NCI-H2029 treated with DMSO at 0.1 percent for 48 hours (cell line): ENCODE measurements at places on chromosomes 5 and 9.

DNA sequence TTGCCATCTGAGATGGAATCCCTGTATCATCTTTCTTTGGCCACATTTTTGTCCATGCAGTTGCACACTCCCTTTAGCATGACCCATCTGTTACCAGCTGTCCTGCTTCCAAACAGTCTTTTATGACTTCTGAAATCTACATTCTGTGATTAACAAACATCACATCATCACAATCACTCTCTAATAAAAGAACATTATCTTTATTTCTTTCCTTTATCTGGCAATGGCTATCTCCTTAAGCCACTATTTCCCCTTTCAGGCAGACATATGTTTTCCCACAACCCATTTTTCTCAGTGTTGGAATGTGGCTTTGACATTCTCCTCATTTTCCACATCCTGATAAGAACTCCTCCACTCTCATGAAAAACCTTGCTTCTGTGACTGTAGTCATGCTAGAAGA, 141.0 kb downstream of the ST8SIA4 start:
- no peak for DNase-seq

- no peak for DNase-seq
Measured at GRCh38 chr5:168042284-168043068, 249.0 kb upstream of the WWC1 start.

DNA sequence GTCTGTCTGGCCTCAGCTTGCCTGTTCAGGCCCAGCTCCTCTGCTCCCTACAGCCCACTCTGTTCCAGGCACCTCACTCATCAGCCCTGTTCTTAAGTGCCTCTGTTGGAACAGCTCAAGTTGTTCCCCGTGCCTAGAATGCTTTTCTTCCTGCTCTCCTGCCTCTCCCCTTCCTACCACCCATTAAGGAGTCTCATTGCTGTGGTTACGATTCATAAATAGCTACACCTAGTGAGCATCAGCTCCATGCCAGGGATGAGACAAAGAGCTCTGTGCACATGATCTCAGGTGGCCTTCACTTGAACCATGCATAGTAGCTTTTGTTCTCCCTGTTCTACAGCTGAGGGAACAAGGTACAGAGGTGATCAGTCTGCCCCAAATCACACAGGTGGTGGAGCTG, 54.3 kb downstream of the PSD2 start:
- peak; percentile 83 for DNase-seq

DNA sequence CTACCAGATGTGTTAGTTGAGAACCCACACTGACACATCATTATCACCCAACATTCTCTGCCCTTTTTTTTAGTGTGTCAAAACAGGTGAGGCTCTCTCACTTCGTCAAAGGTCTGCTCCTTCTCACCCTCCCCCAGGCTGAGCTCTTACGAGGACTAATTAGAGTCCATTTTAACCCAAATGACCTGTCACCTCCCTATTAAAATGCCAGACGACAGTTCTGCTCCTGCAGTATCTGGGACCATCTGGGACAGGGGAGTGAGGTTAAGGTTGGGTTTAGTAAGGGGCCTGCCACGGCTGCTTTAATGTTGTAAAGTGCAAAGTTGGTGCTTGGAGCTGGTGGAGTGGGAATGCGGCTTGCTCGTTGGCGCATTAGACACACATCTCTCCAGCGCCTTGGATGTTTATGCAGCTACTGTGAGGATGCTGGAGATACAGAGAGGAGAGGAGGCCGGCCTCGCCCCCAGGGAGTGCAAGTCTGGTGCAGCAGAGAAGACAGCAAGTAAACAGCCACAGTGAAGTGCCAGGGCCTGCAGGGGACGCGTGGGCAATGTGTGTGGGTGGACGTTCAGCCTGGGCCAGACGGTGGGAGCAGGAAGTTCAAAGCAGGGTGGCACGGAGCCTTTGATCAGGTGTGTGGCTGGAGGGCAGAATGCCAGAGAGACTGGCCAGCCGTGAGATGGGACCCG, 96.2 kb downstream of the C9orf50 start:
- DNase-seq: no peak

GRCh38 chr9:104923289-104923688, 4.7 kb downstream of the ABCA1 start:
- DNase-seq: no peak

- no peak for DNase-seq
Measured at GRCh38 chr5:73603998-73604397, 22.0 kb upstream of the ARHGEF28 start.

DNA sequence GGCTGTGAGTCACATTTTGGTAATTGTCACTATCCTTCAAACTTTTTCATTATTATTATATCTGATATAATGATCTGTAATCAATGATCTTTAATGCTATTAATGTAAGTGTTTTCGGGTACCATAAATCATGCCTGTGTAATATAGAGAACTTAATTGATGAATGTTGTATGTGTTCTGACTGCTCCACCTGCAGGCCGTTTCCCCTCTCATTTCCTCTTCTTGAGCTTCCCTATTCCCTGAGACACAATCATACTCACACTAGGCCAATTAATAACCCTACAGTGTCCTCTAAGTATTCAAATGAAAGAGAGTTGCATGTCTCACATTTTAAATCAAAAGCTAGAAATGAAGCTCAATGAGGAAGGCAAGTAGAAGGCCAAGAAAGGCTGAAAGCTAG, 420.9 kb upstream of the SGCD start:
- no peak for DNase-seq

DNA sequence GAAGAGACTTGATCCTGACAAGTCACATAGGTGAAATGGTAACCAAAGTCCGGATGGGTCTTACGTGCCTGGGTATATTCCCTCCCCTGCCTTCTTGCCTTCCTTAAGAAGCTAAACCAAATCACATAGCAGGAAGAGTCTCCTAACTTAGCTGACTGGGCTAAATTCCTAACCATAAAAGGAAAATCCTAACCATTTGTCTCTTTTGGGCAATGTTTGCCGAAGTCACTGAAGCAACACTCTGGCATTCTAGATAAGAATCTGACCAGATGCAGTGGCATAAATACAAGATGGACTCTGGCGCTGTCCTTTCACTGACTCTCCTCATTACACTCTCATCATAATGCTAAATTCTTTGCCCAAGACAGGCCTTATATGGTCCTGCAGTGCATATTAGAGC, 625.5 kb upstream of the RORB start:
- no peak for DNase-seq

DNA sequence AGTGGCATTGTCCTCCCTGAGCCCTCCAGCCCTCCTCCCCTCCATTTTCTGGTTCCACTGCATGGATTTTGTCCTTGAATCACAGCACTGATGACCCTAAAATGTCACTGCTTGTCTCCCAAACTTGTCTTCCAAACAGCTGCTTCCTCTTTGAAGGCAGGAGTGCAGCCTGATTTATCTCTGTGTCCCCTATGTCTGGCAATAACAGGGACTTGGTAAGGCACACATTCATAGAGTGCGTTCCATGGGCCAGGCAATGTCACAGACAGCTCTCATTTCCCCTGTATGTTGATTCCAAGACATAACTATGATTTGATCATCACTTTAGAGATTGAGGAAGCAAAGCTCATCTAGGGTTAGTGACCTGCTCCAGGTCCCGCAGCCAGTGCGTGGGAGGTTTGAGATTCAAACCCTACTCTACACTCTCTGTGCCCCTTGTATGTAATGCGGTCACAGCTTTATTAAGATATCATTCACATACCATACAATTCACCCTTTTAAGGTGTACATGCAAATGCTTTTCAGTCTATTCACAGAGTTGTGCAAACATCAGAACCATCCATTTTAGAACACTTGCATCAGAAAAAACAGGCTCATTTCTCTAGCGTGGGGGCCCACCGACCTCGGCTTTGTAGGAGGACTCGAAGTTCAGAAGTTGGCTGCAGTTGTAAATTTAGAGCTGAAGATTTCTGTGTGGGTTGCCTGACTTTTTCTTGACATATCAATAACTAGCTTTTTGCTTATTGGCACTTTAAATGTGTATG, 28.4 kb upstream of the BOD1 start:
- no peak for DNase-seq

GRCh38 chr5:16539169-16539666, 73.6 kb upstream of the ZNF622 start:
- DNase-seq: no peak

- no peak for DNase-seq
Measured at GRCh38 chr9:126531035-126531571, 82.6 kb upstream of the LMX1B start.

GRCh38 chr5:62954578-62954977, 376.0 kb downstream of the LRRC70 start:
- DNase-seq: no peak

GRCh38 chr5:172959824-172960799, 888 bp downstream of the RPL26L1 start:
- no peak for DNase-seq

DNA sequence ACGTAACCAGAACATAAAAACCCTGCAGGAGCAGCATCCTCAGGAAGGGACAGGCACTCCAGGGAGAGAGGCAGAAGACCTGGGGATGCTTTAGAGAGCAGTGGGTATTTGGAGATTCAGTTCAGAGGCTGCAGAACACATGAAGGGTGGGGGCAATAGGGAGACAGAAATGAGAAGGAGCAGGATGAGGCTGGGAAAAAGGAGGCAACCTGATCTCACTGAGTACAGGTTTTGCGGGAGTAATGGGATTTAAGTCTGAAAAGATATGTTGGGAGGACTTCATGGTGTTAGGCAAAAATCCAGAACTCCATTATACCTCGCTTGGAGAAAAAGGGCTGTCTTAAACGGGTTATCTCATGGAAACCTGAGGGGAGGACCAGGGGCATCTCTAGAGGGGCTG, 41.3 kb upstream of the GARNL3 start:
- no peak for DNase-seq

DNA sequence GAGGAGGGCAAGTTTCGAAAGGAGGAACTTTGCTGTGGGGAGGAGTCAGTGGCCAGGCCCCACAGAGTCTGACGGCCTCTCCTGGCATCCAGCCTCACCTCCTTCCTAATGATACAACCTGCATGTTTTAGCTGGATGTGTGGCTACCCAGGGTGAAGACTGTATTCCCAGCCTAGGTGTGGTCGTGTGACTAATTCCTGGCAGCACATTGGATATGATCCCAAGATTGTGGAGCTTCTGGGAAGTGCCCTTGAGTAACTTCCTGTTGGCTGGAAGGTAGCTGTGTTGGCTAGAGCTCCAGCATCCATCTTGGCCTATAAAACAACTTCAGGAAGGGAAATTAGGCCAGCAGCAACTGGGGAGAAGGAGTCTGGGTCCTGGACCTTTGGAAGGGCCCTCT, 19.0 kb upstream of the LPCAT1 start:
- DNase-seq: peak; percentile 73

DNA sequence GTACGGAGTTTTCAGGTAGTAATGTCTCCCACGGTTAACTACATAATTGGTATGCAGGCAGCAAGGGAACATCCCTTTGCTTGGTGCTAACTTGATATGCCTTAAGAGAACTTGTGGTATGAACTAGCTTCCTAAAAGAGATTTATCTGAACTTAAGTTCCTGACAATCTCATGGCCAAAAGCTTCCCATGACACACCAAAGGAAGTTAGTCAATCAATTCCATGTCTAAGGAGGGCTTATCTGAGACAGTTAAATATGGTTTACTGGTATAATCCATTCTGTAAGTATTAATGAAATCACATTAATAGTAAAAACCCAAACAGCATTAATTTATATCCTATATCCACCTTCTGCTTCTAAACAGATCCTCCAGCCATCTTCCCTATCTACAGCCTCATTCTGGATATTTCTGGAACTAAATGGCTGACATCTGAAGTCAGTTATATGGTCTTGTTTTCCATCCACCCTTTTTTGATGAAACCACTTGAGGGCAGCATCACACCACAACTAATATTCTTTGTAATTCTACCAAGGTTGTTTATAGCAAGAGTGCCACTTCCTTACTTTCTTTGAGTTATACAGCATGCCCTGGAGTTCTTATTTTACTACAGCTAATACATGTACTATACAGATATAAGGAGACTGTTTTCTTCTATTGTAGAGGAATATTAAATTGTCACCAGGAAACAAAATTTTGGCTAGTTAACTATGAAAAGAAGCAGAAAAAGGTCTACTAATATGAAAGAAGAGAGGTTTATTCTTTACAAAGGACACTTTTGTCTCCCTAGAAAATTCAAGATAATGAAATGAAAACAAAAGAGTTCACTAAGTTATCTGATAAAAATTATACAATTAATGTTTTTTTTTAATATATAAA, 34.7 kb downstream of the SHOC1 start:
- peak; percentile 68 for DNase-seq

DNA sequence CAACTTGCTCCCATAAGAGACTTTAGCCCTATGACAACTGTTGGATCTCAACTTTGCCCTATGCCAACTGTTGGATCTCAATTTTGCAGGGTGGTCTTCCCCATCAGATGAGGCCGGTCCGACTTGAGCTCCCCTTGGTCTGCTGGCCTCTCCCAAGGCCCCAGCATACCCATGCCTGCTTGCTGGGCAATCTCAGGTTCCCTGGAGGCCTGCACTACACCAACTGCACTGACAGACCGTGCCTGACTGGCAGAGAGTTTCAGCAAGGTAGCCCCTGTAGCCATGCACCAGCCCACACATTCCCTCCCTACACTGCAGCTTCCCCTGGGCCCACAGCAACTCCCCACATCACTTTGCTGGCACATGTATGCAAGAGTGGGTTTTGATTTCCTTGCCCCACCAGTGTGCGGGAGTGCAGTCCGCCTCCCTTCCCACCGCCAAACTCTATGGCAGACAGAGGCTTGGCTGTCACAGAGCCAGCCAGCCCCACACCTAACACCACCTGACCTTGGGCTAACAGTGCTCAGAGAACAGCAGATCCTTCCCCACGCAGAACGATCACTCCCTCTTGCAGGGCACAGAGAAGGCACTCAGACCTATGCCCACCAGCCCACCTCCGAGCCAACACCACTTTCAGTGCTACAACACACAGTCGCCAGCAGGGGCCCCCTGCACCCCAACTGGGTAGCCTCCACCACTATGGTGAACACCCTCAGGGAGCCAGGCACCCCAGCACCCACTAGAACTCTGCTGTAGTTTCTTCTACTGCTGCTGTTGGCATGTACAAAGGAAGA, 279.9 kb upstream of the COX7C start:
- no peak for DNase-seq

GRCh38 chr5:142183561-142183960, 75.0 kb downstream of the NDFIP1 start:
- DNase-seq: no peak

DNA sequence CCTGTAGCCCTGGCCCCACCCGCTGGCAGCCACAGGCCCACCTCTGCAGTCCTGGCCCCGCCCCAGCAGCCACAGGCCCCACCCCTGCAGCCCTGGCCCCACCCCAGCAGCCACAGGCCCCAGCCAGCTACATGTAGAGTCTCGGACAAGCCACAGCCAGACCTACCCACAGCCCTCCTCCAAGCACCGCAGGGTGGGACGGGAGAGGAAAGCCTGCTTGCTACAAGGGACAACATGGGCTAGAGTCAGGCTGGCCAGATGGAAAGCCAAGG, 49.5 kb upstream of the SARDH start:
- no peak for DNase-seq

GRCh38 chr5:154179846-154180710, 10.5 kb upstream of the GALNT10 start:
- DNase-seq: peak; percentile 91
